Activated T-helper 1 cell treated with anti-CD3 and anti-CD28 coated beads, Interleukin-12 subunit alpha, Interleukin-12 subunit beta, Interleukin-2, Interleukin-4 antibody, amounts not matched to agents 30 ng/mL and 10 ng/mL and 1 ng/mL, durations not matched to agents 14 hours and 24 hours and 36 hours (primary cell): ENCODE measurements at places on chromosomes 1 and 21. TPM values are rescaled to one million over a fixed set of nuclear protein-coding genes. Genes with fewer than 3 reads are reported as not detected.

TMCO2 gene
- total RNA-seq, result not detected in 2 replicates

RGS13 gene
- not detected in 2 replicates for total RNA-seq

DNA sequence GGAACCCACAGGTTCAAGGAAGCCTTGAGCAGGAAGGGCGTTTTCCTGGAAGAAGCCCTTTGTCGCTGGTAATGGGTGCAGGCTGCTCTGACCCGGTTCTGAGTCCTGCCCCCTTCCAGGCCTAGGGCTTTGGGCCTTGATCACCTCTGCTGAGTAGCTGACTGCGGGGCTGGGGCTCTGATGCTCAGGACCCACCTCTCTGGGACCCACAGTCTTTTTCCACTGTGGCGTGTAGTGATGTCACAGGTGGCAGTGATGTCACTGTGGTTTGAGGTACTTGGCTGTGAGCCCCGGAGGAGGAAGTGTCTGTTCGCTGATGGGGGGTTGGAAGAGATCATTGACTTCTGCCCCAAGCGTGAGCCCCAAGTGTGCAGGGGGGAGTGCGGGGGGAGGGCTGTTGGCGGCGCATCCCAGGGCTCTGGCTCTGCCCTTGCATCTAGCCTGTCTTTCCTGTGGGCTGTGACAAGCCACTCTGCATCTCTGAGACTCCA is 6.9 kb downstream of the TNFRSF1B start:
- peak overlapping the region; percentile 99 for H3K27ac ChIP-seq
- DNase-seq, result peak; percentile 87
- H3K4me3 ChIP-seq, result peak overlapping the region; percentile 84
- H3K4me1 ChIP-seq, result peaks cover 91% of the 10 kb centered on the region
- H3K27me3 ChIP-seq, result no peaks in the 10 kb centered on the region

DNA sequence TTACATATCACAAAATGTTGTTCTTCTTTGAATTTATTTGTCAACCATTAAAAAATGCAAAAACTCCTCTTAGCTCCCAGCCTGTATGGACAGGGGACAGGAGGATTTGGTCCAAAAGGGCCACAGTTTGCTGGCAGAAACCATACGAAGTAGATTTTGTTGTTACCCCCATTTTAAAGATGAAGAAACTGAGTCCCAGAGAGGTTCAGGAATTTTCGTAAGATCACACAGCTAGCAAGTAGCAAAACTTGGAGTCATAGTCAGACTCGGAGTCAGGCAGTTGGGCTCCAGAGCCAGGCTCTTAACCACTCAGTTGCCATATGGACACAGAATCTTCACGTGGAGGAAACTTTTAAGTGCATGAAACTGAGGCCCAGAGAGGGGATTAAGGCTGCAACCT is 91.4 kb downstream of the TAS1R2 start:
- H3K36me3 ChIP-seq, result no peaks in the 10 kb centered on the region
- H3K4me3 ChIP-seq, result no peak overlapping the region
- H3K27me3 ChIP-seq, result peaks cover 27% of the 10 kb centered on the region
- H3K27ac ChIP-seq, result no peak overlapping the region

GRCh38 chr1:26791148-26791547 is 3.4 kb downstream of the PIGV start:
- peak overlapping the region; percentile 94 for H3K27ac ChIP-seq
- peaks cover 26% of the 10 kb centered on the region for H3K36me3 ChIP-seq
- DNase-seq, result no peak
- peaks cover 70% of the 10 kb centered on the region for H3K4me1 ChIP-seq

DNA sequence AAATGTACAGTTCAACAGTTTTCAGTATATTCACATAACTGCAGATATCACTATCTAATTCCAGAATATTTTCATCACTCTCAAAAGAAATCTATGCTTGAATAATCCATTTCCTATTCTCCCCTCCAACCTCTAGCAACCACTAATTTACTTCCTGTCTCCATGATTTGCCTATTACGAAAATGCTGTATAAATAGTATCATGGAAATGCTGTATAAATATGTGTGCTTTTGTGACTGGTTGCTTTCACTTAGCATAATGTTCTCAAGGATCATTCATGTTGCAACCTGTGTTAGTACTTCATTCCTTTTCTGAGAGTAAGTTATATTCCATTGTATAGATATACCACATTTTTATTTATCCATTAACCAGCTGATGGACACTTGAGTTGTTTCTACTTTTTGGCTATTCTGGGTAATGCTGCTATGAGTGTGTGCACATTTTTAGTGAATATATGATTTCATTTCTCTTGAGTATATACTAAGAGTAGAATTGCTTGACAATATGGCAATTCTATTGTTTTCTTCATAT is 115.6 kb downstream of the TNFSF18 start:
- no peak for DNase-seq
- H3K4me3 ChIP-seq, result no peak overlapping the region
- peaks cover 2% of the 10 kb centered on the region for H3K36me3 ChIP-seq
- peaks cover 14% of the 10 kb centered on the region for H3K4me1 ChIP-seq
- H3K27me3 ChIP-seq, result peaks cover 8% of the 10 kb centered on the region
- H3K27ac ChIP-seq, result no peak overlapping the region

SIM2 gene
- total RNA-seq, result 0.24 and 0.47 TPM in 2 replicates

GRCh38 chr1:34178072-34178471 is 1.4 kb downstream of the C1orf94 start:
- no peak for DNase-seq
- H3K27me3 ChIP-seq, result peaks cover 18% of the 10 kb centered on the region
- H3K36me3 ChIP-seq, result no peaks in the 10 kb centered on the region
- no peaks in the 10 kb centered on the region for H3K4me1 ChIP-seq
- no peak overlapping the region for H3K4me3 ChIP-seq
- no peak overlapping the region for H3K27ac ChIP-seq

- DNase-seq, result peak; percentile 30
- H3K36me3 ChIP-seq, result peaks cover 10% of the 10 kb centered on the region
- H3K4me1 ChIP-seq, result peaks cover 17% of the 10 kb centered on the region
- H3K27me3 ChIP-seq, result no peaks in the 10 kb centered on the region
- peak overlapping the region; percentile 58 for H3K4me3 ChIP-seq
Measured at GRCh38 chr1:5975133-5975880, 16.9 kb downstream of the NPHP4 start.

DNA sequence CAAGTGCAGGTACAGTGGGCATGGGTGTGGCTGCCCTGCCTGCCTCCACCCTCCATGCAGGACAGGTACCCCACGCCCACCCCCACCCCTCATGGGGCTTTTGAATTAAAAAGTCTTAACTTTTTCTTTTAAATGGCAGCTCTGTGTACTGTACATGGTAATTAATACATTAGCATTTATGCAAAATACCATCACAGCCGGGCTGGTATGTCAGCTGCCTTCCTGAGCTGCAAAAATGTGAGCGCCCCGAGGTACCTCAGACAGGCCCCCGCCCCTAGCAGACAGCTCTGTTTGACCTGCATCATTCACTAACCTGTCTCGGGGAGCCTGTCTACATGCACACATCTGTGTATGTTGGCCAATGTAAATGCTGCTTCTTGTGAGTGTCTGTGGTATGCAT is 42.2 kb upstream of the POU3F1 start:
- H3K4me3 ChIP-seq, result no peak overlapping the region
- H3K27ac ChIP-seq, result no peak overlapping the region
- peaks cover 17% of the 10 kb centered on the region for H3K27me3 ChIP-seq
- DNase-seq, result no peak
- no peaks in the 10 kb centered on the region for H3K36me3 ChIP-seq
- no peaks in the 10 kb centered on the region for H3K4me1 ChIP-seq

GRCh38 chr1:93620172-93620840 is 61.3 kb downstream of the BCAR3 start:
- no peak overlapping the region for H3K4me3 ChIP-seq
- no peak overlapping the region for H3K27ac ChIP-seq
- peaks cover 28% of the 10 kb centered on the region for H3K27me3 ChIP-seq
- DNase-seq, result no peak

GRCh38 chr21:18251065-18251464 is 6.4 kb downstream of the CHODL start:
- DNase-seq, result no peak
- H3K4me3 ChIP-seq, result no peak overlapping the region
- peaks cover under 1% of the 10 kb centered on the region for H3K27me3 ChIP-seq
- no peaks in the 10 kb centered on the region for H3K36me3 ChIP-seq
- H3K4me1 ChIP-seq, result no peaks in the 10 kb centered on the region

ADPRS gene
- total RNA-seq, result 32.6 and 33.6 TPM in 2 replicates

KCNT2 gene
- total RNA-seq, result not detected in 2 replicates

GRCh38 chr1:97209381-97209957 is 487.9 kb downstream of the PTBP2 start:
- H3K4me3 ChIP-seq, result no peak overlapping the region
- no peaks in the 10 kb centered on the region for H3K4me1 ChIP-seq
- no peak for DNase-seq
- no peak overlapping the region for H3K27ac ChIP-seq
- peaks cover 1% of the 10 kb centered on the region for H3K27me3 ChIP-seq

IL19 gene
- total RNA-seq, result not detected in 2 replicates

KRTAP11-1 gene
- total RNA-seq, result not detected in 2 replicates

DNA sequence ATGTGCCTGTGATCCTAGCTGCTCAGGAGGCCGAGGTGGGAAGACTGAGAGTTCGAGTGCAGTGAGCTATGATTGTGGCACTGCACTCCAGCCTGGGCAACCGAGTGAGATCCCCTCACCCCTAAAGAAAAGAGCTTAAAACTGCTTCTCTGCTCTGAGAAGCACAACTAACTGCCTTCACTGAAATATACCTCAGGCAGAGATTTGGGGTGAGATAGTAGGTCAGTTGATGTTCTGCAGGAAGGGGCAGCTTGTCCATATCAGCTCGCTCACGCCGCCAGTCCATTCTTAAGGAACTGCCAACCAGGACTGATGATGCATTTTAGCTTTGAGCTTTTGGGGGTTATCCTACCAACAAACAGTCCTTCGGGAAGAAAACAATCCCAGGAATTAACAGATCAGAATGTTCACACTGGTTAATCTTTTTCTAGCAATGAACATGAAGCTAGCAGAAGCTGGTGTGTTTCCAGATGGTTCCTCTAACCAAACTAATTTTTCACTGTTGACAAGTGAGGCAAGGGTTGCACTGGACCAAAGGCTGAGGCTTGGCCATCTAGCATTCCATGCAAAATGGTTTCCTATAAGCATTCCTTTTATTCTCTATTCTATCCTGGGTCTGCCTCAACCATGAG is 31.6 kb downstream of the LHX4 start:
- H3K36me3 ChIP-seq, result no peaks in the 10 kb centered on the region
- no peaks in the 10 kb centered on the region for H3K4me1 ChIP-seq
- H3K4me3 ChIP-seq, result no peak overlapping the region
- H3K27me3 ChIP-seq, result peaks cover 3% of the 10 kb centered on the region

DENND1B gene
- 15.3 and 16.5 TPM in 2 replicates for total RNA-seq

ABCB10 gene
- total RNA-seq, result 46.2 and 47.0 TPM in 2 replicates

SYPL2 gene
- not detected in 2 replicates for total RNA-seq

KLHDC9 gene
- not detected in 2 replicates for total RNA-seq

- H3K27me3 ChIP-seq, result peaks cover 10% of the 10 kb centered on the region
- no peak for DNase-seq
- no peaks in the 10 kb centered on the region for H3K36me3 ChIP-seq
- no peak overlapping the region for H3K27ac ChIP-seq
Measured at GRCh38 chr1:119375366-119375765, 6.8 kb downstream of the HAO2 start.

- H3K4me1 ChIP-seq, result no peaks in the 10 kb centered on the region
- no peaks in the 10 kb centered on the region for H3K36me3 ChIP-seq
- DNase-seq, result no peak
- no peaks in the 10 kb centered on the region for H3K27me3 ChIP-seq
- no peak overlapping the region for H3K4me3 ChIP-seq
Measured at GRCh38 chr1:55951291-55951690, 628.1 kb downstream of the PLPP3 start.
